ENCODE measurements at places on chromosomes 2 and 18.

- DNase-seq = no peak
Observed at GRCh38 chr2:817336-818015, 133.2 kb upstream of the SNTG2 start.

- no peak for DNase-seq
Observed at GRCh38 chr2:172464400-172465129, 37.2 kb downstream of the ITGA6 start.

DNA sequence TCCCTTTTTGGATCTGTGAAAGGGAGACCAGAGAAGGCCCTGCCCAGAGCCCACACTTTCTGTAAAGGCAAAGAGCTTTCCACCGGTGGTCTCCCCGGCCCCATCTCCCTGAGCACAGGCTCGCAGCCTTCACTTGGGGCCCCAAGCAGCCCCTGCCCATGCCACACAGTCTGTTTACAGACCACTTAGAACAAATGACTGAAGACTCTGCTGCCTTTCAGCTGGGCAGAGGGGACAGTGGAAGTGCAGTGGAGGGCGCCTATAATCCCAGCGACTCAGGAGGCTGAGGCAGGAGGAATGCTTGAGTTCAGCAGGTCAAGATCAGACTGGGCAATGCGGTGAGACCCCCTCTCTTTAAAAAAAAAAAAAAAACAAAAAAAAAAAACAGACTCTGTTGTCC, 28.9 kb downstream of the SERTAD2 start:
- no peak for DNase-seq

DNA sequence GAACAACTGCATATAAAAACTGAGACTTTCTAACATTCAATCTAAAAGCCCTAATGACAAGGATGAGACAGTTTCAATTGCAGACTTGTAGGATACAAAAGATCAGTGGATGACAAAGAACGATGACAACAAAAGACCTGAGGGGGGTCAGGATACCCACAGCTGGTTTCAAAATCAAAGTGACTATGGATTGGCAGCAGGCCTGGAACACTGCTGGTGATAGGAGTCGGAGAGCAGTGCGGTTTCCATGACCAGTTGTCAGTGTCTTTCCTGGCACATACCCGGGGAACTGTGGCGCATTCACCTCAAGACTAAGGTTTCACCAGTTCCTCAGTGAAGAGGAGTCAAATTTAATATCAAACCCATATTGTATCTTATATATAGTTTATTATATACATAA, 42.0 kb downstream of the EHD3 start:
- no peak for DNase-seq

- no peak for DNase-seq
Observed at GRCh38 chr2:223165423-223166214, 113.6 kb downstream of the KCNE4 start.

DNA sequence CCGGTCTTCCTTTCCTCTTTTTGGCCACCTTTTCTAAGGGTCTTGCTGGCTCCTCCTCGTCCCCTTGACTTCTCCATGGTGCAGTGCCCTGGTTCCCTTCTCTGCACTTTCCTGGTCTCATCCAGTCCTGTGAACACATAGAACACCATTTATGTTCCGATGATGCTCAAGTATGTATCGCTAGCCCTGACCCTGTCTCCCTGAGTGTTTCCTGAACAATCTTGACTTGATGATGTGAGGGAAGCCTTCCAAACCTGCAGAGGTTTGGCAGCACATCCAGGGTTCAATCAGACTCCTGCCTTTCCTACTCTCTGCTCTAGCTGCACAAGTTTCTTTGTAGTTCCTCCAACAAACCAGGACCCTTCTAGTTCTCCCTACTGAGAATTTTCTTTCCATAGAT, 132.1 kb downstream of the RGPD3 start:
- no peak for DNase-seq

- peak; percentile 45 for DNase-seq
Observed at GRCh38 chr18:63342206-63342605, 22.6 kb upstream of the BCL2 start.

GRCh38 chr2:205658572-205658971, 23.7 kb upstream of the NRP2 start:
- no peak for DNase-seq

DNA sequence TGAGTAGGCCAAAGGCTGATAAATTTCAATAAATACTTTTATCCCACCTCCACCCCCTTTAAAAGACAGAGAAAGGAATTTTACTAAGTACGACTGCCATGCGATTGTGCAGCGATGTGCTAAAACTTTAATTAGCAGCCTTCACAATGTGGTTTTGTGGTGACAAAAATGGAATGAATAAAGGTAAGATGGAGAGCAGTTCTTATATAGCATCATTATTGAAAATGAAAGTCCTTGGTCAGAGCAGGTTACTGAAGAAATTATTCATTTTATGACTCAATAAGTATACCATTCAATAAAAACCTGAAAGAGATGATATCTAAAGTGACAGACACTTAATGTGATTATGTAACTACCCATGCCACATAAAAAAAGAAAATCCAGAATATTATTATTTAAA, 33.2 kb upstream of the MTIF2 start:
- no peak for DNase-seq

GRCh38 chr2:186537019-186537418, 51.0 kb downstream of the ZC3H15 start:
- no peak for DNase-seq

DNA sequence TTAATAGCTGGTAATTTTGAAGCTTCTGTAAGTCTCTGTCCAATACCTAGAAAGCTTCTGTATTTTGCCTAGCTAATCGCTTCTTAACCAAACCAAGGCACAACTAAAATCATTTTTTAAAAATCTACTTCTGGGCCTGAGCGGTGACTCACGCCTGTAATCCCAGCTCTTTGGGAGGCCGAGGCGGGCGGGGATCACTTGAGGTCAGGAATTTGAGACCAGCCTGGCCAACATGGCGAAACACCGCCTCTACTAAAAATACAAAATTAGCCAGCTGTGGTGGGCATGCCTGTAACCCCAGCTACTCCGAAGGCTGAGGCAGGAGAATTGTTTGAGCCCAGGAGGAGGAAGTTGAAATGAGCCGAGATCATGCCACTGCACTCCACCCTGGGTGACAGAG, 148.6 kb upstream of the FIGN start:
- no peak for DNase-seq

DNA sequence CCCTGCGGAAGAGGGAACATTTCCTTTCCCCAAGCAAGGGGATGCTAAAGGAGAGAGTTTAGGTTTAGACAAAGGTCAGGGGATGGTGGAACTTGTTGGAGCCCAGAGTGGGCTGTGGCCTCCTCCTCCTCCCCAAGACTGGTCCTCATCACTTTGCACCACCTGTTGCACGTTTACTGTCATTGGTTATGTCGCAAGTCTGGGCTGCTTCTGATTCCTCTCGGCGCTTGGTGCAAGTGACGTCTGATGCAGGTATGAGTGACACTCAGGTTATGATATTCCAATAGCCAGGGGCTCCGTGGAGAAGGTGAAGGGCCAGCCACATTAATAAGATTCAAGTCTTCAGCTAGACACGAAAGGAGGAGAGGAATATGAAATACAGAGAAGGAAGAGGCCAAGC, 59.8 kb downstream of the TSN start:
- DNase-seq = no peak

- no peak for DNase-seq
Observed at GRCh38 chr2:227383686-227384085, 4.1 kb downstream of the SCYGR1 start.

DNA sequence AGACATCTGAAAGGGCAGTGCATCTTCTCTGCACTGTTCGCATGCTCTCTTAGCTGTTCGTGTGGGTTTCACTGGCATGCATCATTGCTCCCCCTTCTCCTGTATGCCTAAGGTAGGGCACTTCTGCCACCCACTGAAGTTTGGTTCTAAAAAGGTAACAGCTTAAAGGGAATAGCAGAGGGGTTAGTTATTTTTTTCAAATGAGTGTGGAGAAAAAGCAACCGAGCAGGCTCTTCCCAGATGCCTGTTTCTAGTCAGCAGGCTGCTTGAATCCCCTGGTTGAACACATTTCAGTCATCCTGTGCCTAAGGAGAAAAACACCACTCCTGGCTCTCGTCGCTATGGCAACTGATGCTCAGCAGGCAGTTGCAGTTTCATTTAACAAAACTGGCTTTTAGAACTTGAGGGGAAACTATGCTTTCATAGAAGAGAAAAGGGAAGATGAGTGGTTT, 69.8 kb upstream of the GALNT3 start:
- no peak for DNase-seq

DNA sequence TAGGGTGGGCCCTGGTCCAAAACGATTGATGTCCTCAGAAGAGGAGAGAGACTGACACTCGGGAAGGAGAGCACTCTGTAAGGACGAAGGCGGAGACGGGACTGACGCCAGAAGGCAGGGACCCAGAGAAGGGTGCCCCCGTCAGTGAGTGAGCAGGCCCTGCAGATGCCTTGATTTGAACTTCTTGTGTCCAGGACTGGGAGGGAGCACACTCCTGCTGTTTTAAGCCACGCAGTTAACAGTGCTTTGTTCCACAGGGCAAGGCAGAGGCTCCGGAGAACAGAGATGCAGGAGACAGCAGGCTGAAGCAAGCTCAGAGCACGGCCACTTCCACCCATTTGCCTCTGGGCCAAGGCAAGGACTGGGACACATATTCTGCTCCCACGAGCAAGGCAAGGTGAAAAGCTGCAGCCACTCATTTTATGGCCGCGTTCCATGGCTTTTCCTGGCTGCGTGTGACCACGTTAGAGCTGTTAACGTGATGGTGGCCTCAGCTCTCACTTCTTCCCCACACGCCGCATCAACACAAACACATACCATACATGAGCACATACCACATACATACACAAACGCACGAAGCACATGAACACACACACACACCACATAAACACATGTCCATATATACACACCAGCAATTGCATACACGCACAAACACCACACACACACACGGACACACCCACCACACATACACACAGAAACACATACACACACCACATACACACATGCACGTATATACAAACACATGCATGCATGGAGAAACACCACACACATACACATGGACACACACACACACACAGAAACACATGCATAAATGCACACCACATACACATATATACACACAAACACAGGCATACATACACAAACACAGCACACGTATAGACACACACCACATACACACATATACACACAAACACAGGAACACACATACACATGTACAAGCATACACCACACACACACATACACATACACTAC, 521.0 kb upstream of the MYT1L start:
- no peak for DNase-seq

DNA sequence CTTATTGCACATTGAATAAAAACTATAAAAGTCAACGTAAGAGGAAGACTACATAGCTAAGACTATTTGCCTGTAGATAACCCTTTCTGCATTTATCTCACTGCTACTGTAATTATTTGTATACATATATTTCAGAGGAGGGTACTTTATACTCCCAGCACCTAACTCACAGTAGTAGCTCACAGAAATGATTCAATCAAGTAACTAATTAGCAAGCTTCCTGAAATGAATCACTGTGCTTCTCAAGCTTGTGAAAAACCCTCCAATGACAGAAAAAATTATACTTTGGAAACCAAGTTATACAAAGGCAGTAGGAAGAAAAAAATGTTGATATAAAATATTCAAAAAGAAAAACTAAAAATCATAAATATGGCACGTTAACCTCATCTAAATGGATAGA, 124.9 kb downstream of the NBAS start:
- no peak for DNase-seq

DNA sequence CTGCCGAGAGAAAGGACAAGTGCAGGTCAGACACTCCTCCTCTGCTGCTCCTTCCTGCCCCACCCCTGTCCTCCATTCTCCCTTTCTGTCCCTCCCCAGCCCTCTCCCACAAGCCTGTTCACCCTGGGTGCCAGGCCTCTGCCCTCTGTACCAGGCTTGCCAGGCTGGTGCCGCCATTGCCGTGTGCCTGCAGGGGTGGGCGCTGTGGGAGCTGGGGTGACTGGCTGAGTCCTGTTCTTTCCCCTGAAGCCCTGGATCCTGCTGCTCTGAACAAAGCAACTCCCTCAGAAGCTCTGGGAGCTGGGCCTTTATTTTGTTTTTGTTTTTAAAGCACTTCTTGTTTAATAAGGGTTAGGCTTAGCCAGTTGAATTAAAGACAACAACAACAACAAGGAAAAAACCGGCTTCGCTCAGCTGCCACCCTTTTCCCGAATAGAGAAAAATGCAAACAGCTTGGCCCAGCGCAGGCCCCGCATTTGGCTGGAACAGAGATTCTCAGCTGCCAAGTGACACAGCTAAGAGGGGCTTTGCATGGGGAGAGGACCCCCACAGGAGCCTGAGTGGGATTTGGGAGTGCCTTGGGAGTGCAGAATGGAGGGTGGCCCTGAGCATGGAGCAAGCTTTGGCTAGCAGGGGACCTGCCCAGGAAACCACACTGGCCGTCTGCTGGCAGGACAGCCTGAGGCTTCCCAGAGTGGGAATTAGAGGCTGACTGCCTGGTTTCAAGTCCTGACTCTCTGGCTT, 9.1 kb downstream of the PCARE start:
- DNase-seq = no peak

GRCh38 chr18:24112874-24113615, 25.8 kb upstream of the CABYR start:
- peak; percentile 85 for DNase-seq

DNA sequence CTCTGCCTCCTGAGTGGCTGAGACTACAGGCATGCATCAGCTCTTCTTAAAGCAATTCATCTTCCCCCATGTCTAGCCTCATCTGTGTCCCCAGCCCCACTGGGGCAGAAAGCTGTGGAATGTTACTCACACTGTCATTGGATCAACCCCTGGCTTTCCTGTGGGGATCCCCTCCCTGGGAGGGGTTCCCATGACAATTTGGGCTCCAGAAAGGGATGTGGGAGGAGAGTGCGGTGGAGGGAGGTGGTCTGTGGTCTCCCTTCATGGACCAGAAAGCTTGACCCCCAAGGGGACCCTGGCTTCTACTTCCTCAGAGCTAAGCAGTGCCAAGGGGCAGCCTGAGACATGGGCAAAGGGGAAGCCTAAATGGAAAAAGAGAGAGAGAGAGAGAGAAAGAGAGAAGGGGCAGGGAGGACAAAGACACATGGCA, 1.3 kb downstream of the NGEF start:
- DNase-seq = no peak

DNA sequence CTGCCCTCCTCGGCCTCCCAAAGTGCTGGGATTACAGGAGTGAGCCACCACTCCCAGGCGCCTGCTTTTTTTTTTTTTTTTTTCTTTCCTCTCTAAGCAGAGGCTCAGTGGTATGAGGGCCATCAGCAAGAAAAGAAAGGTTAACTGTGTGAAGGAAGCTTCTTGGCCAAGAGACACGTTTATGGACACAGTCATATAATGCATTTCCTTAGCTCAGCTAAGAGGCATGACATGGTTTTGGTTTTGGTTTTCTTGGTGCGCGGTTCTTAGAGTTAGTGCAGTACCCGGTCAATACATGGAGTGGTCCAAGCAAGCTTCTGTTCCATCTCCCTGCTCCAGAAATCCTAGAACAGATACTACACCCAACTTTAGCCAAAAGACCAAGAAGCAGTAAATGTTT, 42.6 kb downstream of the RALBP1 start:
- DNase-seq = no peak

- peak; percentile 80 for DNase-seq
Observed at GRCh38 chr2:39696838-39697237, 31.1 kb downstream of the TMEM178A start.

DNA sequence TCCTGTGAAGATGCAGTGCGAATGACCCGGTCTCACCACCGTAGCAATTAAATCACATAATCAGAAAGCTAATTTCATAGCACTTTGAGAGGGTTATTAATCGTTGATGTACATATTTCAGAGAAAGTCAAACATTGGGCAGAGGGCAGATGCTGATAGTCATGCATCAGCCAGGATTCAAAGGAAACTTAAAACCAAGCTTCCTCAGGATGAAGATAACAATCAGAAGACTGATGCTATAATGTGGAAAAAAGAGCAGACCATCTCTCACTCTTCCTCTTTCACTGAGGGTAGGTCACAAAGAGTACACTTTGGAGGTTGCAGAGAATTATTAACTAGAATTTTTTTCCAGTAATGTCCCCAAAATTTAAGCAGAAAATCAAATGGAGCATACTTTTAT, 1027.7 kb upstream of the ZEB2 start:
- no peak for DNase-seq

All from fibroblast of mammary gland (primary cell).